Hepatocyte (in vitro differentiated cells): ENCODE measurements at places on chromosomes 1 and 21.

DNA sequence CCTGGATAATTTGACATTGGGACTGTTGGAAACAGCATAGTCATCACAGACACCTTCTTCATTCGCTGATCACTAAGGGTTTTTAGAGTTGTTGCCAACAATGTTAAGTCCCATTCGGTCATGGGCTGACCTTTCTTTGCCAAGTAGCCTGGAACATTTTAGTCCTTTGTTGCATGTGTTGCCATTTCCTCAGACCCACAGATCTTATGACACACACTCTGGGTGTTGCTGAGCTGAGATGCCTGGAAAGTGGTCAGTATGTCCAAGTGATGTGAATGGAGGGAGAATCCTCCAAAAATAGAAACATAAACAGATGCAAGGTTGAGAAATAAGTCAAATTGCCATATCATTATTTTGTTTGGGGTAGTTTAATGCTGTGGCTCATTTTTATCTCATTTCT is 61.5 kb upstream of the GJA5 start:
- H3K27ac ChIP-seq = peak overlapping the region; percentile 54
- no peak overlapping the region for H3K4me3 ChIP-seq
- H3K27me3 ChIP-seq = no peaks in the 10 kb centered on the region
- no peaks in the 10 kb centered on the region for H3K36me3 ChIP-seq

GRCh38 chr1:115456441-115456961 is 118.5 kb upstream of the NGF start:
- H3K27me3 ChIP-seq = no peaks in the 10 kb centered on the region
- H3K4me1 ChIP-seq = peaks cover 18% of the 10 kb centered on the region
- no peaks in the 10 kb centered on the region for H3K36me3 ChIP-seq

DNA sequence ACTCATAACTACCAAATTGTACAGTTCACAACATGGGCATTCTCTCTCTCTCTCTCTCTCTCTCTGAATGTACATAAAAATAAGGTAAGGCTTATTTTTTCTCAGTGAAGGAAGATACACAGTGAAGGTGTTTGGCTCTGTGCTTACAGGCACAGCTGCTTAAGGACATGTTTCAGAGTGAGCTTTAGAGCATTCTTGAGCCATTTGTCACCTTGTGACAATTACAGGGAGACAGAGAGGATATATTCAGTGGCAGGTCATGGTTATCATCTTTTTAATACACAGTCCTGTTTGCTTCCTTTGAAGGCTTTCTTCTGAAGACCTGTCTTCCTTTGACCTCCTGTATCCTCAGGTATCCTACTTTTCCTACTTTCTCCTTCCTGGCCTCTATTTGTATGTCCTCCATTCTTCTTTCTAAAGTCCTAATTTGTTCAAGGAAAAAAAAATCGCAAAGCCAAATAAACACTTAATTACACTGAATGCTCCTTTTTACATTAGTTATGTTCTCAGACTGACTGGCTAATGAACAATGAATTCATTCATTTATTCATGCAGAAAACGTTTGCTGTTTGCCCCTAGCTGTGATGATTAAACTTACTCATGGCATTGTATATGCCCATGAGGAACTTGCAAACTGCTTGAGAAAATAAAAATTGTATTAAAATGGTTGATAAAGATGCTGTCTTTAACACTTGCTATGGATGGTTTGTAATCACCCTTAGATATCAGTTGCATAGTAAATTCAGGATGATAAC is 33.4 kb downstream of the HSD17B7 start:
- peaks cover 8% of the 10 kb centered on the region for H3K27me3 ChIP-seq
- H3K4me1 ChIP-seq = peaks cover 23% of the 10 kb centered on the region
- H3K36me3 ChIP-seq = no peaks in the 10 kb centered on the region
- no peak overlapping the region for H3K4me3 ChIP-seq
- DNase-seq = no peak

- no peak for DNase-seq
- no peaks in the 10 kb centered on the region for H3K27me3 ChIP-seq
- no peak overlapping the region for H3K4me3 ChIP-seq
- H3K36me3 ChIP-seq = no peaks in the 10 kb centered on the region
- H3K4me1 ChIP-seq = peaks cover 11% of the 10 kb centered on the region
These were observed 318.2 kb upstream of the CAMK1G start for GRCh38 chr1:209265301-209265700.

GRCh38 chr1:27363766-27364695 is 2.7 kb downstream of the MAP3K6 start:
- no peaks in the 10 kb centered on the region for H3K27me3 ChIP-seq
- H3K36me3 ChIP-seq = no peaks in the 10 kb centered on the region
- no peak overlapping the region for H3K27ac ChIP-seq
- DNase-seq = no peak
- peaks cover 7% of the 10 kb centered on the region for H3K4me1 ChIP-seq

DNA sequence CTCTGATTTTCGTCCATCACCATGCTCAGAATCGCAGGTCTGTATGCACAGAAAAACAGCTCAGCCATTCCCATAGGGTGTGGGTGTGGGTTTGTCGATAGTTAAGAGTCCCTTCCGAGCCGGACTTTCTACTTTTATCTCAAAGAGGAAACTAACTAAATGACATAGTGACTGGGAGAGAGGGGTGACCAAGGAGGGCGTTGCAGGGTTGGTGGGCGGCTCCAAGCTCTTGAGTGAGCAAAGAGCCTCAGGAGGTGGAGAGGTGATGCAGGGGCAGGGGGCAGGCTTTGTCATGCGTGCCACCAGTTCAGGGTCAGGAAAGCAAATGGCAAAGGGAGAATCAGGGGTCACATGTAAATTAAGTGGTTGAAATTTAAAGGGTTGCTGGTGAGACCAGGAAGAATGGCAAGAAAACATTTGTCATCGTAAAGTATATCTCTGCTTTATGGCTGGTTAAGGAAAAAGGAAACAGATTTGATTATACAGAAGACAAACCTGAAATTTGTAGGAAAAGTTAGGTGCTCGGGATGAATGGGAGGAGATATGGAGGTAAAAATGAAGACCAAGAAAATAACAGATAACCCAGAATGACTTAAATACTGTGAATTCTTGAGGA is 249.0 kb downstream of the SETD4 start:
- H3K27me3 ChIP-seq = no peaks in the 10 kb centered on the region
- H3K4me3 ChIP-seq = no peak overlapping the region
- no peaks in the 10 kb centered on the region for H3K36me3 ChIP-seq
- H3K27ac ChIP-seq = no peak overlapping the region
- H3K4me1 ChIP-seq = no peaks in the 10 kb centered on the region

DNA sequence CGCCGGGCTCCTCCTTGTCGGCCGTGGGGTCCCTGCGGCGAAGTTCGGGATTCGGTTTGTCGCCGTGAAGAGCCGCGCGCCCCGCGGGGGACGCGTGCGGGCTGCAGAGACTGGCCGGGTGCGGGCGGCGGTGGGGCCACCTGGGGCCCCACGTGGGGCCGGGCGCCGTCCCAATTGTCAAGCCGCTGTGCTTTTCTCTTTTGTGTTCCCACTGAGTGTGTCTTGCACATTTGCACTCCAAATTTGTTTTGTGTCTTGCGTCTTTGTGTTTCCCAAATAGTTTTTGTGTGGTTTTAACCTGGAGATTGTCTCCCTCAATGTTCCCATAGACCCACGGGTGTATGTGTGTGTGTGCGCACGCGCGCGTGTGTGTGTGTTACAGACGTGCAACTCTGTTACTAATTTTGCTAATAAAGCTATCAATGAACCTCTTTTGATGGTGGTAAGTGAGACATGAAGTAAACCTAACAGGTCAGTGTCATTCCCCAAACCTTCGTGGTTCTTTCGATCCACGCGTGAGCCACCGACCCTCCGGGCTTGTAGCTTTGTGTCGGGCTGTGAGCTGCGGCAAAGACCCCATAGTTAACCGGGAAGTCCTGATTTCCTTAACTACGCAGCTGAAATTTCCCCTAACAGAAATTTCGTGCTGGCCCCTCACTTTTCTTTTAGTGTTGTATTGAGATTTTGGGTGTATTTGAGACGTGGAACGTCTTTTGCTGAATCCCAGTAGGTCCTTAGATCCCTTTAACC is 708 bp downstream of the PRDM2 start:
- no peaks in the 10 kb centered on the region for H3K36me3 ChIP-seq
- peak overlapping the region; percentile 99 for H3K27ac ChIP-seq
- DNase-seq = peak; percentile 50
- H3K4me1 ChIP-seq = peaks cover 6% of the 10 kb centered on the region
- H3K4me3 ChIP-seq = peak overlapping the region; percentile 93

DNA sequence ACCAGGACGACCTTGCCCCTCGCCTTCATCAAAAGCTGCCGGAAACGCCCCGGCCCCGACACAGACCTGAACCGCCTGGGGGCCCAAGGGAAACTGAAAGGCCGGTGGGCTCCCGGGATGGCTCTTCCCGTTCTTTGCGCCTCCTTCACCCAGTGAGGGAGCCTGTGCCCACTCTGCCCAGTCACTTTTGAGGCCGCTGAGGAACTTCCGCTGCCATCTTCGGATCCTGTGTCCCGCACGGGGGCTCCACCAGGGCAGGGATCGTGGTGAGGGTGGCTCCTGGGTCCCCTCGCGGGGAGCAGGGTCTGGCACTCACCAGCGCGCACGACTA is 104.0 kb downstream of the PPIAL4G start:
- no peaks in the 10 kb centered on the region for H3K36me3 ChIP-seq
- peaks cover 18% of the 10 kb centered on the region for H3K27me3 ChIP-seq
- no peak for DNase-seq
- no peak overlapping the region for H3K4me3 ChIP-seq
- H3K27ac ChIP-seq = no peak overlapping the region

GRCh38 chr1:84406346-84406861 is 8.1 kb downstream of the DNASE2B start:
- H3K4me3 ChIP-seq = no peak overlapping the region
- H3K36me3 ChIP-seq = no peaks in the 10 kb centered on the region
- H3K27me3 ChIP-seq = no peaks in the 10 kb centered on the region
- DNase-seq = peak; percentile 42
- peaks cover 5% of the 10 kb centered on the region for H3K4me1 ChIP-seq

DNA sequence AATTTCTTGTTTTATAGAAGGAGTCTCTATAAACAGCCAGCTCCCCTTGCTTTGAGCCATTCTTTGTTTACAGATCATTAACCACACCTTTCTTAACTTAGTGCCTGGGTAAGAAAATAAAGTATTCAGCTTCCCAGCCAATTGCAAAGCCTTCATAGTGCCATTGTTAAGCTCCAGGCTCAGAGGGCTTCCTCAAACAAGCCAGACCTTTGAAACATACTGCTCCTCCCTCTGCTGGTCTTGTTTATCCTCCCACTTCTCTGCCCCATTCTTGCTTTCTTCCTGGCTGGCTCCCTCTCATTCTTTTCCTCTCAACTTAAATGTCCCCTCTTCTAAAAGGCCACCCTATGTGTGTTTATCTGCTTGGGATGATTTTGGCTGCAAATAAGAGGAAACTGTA is 319.4 kb upstream of the ST6GALNAC5 start:
- no peak overlapping the region for H3K4me3 ChIP-seq
- peak; percentile 46 for DNase-seq
- H3K27me3 ChIP-seq = no peaks in the 10 kb centered on the region
- no peaks in the 10 kb centered on the region for H3K4me1 ChIP-seq
- H3K36me3 ChIP-seq = no peaks in the 10 kb centered on the region

DNA sequence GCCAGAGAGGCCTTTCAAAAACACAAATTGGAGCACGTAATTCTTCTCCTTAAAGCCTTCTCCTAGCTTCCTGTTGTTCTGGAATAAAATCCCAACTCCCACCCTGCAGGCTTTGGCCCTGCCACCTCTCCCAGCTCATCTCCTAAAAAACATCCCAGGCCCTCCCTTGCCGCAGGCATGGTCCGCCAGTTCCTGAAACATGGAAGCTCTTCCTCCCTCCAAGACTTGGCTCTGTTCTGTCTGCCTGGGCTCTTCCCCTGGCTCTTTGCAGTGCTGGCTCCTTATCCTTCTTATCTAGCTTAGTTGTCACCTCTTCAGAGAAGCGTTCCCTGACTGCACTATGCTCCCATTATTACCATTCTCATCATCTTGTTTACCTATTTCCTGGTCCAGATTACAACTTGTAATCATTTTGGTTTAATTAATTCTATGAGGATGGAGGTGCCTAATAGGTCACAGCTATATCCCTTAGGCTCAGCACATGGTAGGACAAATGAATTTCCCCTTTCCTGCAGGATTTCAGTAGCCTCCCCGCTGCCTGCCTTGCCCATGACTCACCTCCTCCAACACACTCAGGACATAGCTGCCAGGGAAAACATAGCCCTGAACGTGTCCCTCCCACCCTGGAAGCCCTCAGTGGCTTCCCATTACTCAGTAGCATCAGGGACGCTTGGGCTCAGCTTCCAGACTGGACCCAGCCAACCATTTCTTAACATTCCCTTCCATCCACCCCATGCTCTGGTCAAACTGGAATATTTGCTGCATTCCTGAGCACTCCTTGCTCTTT is 15.7 kb upstream of the IGSF21 start:
- no peak overlapping the region for H3K4me3 ChIP-seq
- H3K27ac ChIP-seq = no peak overlapping the region
- H3K4me1 ChIP-seq = no peaks in the 10 kb centered on the region
- DNase-seq = no peak
- H3K36me3 ChIP-seq = no peaks in the 10 kb centered on the region

DNA sequence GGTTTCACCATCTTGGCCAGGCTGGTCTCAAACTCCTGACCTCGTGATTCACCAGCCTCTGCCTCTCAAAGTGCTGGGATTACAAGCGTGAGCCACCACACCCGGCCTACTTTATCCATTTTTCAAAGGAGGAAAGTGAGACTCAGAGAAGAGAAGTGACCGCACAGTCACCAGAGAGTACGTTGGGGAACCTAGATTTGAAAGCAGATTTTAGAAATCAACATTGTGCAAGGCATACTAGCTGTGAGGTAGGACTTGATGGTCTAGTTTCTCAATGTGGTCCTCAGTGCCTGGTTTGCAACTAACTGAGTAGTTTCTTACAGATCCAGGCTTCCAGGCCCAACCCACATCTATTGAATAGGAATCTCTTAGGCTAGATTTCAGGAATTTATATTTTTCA is 1.7 kb upstream of the PRCC start:
- peak overlapping the region; percentile 82 for H3K27ac ChIP-seq
- no peak overlapping the region for H3K4me3 ChIP-seq
- no peaks in the 10 kb centered on the region for H3K36me3 ChIP-seq
- peaks cover 17% of the 10 kb centered on the region for H3K4me1 ChIP-seq
- H3K27me3 ChIP-seq = no peaks in the 10 kb centered on the region
- DNase-seq = no peak

DNA sequence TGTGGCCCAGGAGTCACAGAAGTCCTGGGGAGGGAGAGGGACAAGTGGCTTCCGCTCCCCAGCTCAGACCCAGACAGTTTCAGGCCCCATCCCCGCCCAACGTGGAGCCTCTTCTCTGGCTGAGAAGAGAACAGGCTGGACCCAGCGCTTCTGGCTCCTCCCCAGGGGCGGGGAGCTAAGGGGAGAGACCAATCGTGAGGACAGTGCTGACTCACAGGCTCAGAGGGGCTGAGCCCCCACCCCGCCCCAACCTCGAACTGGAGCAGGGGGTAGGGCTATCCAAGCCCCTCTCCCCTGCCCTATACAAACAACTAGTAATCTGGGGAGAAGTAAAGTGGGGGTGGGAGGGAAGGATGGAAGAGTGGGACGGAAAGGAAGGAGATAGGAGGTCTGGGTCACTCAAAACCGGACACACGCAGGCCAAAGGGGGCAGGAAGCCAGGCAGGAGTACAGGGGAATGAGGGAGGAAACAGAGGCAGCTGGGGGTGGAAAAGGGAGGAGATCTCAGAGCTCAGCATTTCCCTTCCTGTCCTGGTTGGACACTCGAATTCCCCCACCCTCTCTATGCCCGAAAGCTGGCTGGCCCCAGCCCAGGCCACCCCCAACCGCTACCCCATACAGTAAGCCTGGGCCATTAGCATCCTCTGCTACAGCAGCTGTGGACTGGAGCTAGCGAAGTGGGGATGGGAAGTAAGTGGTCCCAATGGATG is at the start of gene SHC1:
Gene SHC1, minus strand, starts transcription at position 117 of the 710 bp plus-strand sequence. CDS start 221 bp downstream, outside the sequence.
- H3K4me1 ChIP-seq = peaks cover 21% of the 10 kb centered on the region
- no peaks in the 10 kb centered on the region for H3K36me3 ChIP-seq
- H3K27me3 ChIP-seq = no peaks in the 10 kb centered on the region
